Thymus (tissue), 14 donors: ENCODE measurements at places on chromosomes 12 and 14.

DNA sequence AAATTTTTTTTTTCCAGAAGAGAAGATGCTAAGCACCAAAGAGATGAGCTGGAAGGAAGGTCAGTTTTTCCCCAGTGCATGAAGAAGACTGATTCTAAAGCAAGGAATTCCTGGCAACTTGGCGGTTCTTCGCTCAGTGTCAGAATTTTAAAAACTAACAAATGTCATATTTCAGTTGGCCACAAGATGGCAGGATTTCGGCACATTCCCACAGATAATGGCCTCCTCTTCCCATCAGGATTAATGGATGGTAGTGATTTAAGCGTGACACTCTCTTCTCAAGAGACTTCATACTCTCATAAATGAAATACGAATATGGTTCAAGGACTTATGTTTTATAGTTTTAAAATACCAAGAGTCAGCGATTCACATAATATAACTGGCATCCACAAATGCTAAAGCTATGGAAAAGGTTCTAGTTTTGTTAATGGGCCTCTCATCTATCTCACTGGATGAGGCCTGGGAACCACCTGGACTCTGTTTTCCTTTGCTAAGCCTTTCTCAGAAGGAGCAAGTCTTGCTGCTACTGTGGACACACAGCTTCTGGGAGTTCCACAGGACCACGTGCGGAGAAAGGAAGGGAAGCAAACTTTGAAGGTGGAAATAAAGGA is 46.1 kb upstream of the PTPRO start:
- DNase-seq, result no peak

DNA sequence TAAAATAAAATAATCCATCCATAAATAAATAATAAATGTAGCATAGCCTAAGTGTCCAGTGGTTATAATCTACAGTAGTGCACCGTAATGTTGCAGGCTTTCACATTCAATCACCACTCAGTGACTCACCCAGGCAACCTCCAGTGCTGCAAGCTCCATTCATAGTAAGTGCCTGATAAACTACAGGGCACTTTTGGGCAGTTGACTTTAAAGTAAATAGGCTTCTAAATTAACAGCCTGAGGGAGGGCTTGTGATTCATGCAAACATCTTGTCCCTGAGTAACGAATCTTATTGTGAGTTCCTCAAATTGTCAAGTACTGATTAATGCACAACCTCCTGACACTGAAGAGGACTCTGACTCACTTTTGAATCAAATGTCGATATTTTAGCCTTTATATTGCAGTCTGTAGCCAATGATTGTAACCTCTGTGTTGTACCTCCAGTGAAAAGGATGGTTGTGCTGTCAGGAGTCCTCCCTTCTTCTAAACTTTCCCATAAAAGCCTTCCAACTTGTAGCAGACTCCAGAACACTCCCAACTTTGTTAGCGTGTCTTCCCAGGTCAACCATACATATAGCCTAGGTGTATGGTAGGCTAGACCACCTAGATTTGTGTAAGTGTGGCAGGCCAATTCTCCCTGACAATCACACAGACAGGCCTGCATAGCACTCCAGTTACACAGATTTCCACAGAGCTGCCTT is 55.0 kb upstream of the BICD1 start:
- DNase-seq, result no peak

DNA sequence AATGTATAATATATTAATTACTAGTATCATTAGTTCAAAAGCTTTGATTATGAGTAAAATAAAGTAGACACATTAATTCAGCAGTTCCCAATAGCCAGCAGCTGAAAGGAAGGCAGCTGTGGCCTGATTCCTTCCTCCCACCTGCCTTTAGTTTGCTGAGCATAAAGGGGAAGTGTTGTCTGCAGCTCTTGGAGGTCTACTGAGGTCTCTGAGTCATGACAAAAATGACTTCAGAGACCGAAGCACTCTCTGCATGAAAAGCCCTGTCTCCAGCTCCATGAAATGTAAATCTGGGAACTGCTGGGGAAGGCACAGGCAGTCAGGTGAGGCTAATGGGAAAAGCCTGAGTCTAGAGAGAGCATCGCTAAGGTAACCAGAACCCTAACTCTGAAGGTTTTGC is 165.4 kb downstream of the NRXN3 start:
- no peak for DNase-seq

DNA sequence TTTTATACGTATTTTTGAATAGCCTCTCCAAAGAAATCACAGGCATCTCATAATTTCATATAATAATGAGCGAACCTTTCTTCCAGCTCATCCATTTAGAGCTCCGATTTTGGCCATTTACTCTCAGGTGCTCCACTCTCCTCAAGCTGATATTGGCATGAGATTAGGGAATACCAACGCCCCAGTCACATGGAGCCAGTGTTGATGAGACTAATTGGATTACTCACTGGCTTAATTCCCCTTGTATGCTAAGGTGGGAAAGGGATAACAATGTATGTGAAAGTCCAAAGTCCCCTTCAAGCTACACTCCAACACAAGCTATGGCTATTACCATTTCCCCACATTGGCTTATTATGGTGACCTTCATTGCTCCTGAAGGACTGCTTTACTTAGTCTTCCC is 76.6 kb upstream of the NAV3 start:
- DNase-seq, result no peak

- DNase-seq, result no peak
These were observed 105.0 kb downstream of the CMKLR1 start for GRCh38 chr12:108234158-108234557.

DNA sequence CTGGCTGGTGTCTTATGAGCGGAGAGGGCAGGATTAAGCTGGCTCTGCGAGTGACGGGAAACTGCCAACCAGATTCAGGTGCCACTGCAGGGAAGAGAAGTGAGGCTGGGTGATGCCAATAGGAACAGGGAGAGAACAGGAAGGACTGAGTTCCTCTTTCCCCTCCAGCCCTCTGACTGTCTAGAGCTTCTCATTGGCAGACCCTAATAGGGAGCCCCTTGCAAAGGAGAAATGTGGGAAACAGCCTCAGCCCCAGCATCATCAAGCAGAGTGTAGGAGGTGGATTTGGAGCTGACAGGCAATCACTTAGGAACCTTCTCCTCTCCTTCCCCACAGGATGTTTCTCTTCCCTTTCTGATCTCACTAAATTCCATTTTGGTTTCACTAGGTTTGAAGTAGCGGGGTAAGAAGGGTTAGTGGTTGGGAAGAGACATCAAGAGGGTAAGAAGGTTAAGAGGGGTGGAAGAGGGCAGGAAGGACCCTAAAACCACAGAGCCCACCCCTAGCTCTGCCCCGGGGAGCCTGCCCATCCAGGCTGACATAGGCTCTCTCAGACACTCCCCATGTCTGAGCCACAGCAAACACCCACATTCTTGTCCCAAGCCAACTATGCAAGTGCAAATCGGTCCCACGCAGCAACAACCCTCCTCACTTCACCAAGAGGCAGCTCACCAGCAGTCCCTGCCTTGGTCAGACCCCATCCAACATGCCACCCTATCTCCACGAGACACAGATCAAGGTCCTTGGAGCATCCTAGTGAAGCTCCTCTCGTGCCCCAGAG is 111.1 kb downstream of the STAB2 start:
- no peak for DNase-seq

GRCh38 chr12:104171785-104172569 is 34.0 kb upstream of the NFYB start:
- DNase-seq, result no peak

DNA sequence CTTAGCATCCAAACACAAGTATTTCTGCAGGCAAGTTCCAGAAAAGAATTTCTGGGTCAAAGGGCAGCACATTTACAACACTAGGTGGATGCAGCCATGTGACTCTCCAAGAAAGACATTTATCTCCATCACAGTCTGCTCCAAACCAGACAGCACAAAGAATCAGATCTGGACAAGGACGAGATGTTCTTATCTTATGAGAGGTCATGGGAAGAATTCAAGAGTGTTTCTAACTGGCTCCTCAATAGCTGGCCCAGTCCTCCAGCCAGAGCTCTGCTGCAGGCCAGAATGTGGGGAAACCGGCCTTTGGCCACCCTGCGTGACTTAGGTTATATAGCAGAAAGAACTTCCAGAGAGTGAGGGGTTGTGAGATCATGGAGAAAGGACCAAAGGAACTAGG is 17.4 kb downstream of the TMEM119 start:
- no peak for DNase-seq

- DNase-seq, result no peak
These were observed 54.9 kb downstream of the ATF7 start for GRCh38 chr12:53571295-53571694.

GRCh38 chr14:100432652-100433427 is 109.7 kb downstream of the SLC25A47 start:
- DNase-seq, result no peak

DNA sequence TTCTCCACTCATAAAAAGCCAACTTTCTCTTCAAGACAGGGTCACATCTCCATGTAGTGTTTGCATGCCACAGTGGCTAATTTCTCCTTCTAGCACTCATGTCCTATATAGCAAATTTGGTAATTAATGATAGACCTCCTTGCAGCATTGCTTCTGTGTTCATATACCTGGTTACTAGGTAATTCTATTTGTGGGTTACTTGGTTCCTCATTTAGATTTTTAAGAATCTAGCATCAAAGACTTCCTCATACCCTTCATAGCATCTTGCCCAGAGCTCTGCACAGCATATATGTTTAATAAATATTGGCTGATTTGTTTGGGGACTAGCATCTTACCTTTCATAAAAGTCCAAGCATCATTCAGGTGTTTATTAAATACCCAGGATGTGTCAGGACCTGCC is 152.1 kb downstream of the DUSP6 start:
- DNase-seq, result no peak

DNA sequence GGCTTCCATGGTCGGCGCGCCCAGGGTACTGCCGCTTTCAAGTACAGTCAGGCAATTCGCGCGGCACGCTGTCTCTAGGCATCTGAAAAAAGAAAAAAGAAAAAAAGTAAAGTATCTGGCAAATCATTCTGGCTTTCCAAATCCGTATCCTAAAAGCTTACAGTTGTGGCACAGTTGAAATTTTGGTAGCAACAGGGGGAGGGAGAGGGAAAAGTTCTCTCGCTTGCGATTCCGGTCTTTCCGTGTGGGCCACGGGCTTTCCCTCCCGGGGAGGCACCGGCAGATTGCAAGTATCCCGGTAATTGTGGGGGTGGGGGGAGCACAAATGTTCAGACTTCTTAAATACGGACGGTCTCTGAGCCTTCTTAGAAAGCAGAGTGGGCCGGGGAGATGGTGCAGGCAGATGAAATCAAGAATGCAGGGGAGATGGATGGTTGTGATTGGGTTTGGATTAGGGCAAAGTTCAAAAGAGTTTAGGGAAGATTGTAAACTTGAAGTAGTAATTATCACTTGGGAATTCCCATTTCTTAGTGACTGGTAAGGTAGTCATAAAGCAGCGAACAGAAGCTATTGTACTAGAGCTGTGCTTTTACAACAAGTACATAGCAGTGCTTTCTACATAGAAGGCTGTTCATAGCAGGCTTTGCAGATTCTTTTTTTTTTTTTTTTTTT is 1.2 kb downstream of the SOCS2 start:
- DNase-seq, result no peak

GRCh38 chr12:62190689-62191490 is 69.3 kb upstream of the USP15 start:
- DNase-seq, result peak; percentile 35

- DNase-seq, result no peak
These were observed 314.8 kb upstream of the FKBP4 start for GRCh38 chr12:2479851-2480535.

DNA sequence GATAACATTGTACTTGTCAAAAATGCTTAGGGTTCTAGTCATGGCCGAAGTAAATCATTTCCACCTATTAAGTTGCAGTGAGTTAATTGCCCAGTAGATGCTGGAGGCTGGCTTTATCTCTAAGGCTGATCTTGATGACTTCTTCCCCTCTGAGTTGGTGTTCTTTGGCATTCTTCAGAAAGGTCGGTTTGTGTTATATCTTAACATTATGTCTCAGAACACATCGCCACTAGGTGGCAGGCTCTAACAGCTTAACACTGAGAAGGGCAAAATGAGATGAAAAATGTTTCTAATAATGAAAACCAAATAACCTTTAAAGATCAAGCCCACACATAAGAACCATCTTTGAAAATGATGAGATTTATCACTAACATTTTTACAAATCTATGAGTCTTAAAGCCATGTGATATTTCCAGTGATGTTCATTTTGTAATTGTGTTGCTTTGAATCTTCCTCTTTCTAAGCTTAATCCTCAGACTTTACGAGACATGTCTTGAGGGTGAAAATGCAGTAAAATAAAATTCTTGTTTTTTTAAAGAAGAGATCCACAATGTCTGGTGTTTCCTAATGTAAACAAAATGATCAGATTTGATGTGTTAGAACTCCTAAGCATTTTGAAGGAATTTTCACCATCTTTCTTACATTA is 28.6 kb downstream of the SUDS3 start:
- peak; percentile 38 for DNase-seq

GRCh38 chr12:20946732-20947131 is 136.2 kb downstream of the SLCO1B3 start:
- DNase-seq, result no peak

DNA sequence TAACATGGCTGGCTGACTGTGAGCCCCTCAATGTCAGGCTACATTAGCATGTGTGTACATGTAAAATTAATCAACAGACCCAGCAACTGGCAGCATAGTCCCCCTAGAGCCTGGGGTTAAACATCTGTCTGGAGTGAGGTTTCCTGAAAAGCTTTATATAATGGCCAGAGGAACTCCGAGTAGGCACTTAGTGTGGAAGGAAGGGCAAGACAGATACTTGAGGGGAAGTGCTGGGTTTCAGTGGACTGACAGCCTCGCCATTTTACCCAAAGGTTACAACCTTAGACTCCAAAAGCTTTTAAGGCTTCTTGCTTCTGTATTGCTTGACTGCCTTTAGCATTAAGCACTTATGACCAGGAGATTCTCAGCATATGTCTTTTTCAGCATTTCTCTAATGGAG is 430.8 kb downstream of the FLRT2 start:
- DNase-seq, result no peak

DNA sequence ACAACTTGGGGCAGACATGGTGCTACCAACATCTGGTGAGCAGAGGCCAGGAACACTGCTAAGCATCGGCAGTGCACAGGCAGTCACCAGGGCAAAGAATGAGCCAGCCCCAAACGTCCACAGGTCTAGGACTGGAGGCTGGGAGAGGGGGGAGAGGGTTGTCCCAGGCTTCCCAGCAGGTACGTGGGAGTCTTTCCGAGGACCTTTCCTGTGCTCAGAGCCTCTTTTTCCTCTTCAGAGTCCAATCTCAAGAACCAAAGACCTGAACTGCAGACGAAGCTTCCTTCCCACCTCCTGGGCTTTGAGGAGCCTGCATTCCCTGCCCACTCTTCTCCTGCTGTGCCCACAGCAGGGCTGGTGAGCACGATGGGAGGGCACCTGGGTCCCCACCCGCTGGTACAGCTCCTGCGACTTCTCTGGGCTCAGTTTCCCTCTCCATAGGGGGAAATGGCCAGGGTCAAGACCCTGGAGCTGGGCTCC is 48.7 kb downstream of the DLK1 start:
- DNase-seq, result no peak
